ENCODE measurements at places on chromosomes 13 and 19.

GRCh38 chr13:26016189-26016588, 35.6 kb downstream of the SHISA2 start:
- DNase-seq, result no peak

- no peak for DNase-seq
Observed at GRCh38 chr13:46554951-46555350, 2.0 kb downstream of the LRCH1 start.

DNA sequence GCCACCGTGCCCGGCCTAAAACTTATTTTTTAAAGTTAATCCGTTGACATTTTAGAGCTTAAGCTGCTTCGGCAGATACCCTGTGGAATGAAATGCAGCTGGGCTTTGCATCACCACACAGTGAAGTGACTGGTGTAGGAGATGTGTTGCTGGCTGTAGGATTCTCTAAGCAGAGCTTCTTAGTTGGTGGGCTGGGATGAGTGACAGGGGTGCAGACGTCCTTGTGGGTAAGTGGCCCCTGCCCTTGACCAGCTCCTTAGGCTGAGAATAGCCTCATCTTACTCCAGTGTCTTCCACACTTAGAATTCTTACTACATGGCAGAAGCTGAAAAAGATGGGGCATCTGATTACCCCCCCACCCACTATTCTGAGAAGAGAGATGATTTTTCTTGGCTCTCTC, 11.6 kb downstream of the GATAD2A start:
- DNase-seq, result no peak

GRCh38 chr19:38924388-38924787, 6.2 kb downstream of the SARS2 start:
- no peak for DNase-seq

- no peak for DNase-seq
Observed at GRCh38 chr13:93899981-93900380, 579.5 kb downstream of the DCT start.

- DNase-seq, result no peak
Observed at GRCh38 chr13:26272621-26273020, 18.7 kb downstream of the CDK8 start.

- DNase-seq, result no peak
Observed at GRCh38 chr13:80314711-80315653, 25.9 kb downstream of the SPRY2 start.

DNA sequence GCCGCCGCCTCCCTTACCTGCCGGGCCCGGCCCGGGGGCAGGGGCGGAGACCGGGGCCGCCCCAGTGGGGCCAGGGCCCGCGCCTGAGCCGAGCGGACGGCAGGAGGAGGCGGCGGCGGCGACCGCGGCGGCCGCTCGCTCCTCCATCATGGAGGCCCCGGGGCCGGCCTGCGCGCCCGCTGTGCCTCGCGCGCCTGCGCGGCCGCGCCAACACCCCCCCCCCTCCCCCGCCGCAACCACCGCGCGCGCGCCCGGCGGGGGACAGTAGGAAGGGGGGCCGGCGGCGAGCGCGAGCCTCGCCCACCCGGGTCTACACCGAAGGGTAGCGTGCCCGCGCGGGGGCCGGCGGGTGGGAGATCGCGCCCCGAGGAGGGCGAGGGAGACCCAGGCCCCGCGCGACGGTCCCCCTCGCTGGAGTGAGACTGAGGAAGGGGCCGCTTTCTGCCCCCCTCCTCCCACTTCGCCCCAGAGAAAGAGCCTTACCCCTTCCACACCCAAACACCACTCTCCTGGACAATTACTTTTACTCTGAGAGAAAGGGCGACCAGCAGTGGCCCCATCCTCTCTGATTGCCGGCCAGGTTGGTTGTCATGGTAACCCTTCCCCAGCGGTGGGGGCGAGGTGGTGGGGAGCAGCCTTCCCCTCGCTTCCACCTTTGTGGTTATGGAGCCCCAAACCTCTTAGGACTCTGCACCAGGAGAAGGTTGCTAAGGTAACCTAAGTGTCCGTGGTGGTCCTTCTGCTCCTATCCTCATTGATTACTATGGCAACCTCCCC, at the start of gene STRN4:
TSS of gene STRN4 (minus strand) at position 170 of the 777 bp plus-strand sequence. CDS start at position 150, 20 bp downstream.
- DNase-seq, result peak; percentile 20

- no peak for DNase-seq
Observed at GRCh38 chr13:56736966-56737365, 403.8 kb upstream of the PRR20A start.

DNA sequence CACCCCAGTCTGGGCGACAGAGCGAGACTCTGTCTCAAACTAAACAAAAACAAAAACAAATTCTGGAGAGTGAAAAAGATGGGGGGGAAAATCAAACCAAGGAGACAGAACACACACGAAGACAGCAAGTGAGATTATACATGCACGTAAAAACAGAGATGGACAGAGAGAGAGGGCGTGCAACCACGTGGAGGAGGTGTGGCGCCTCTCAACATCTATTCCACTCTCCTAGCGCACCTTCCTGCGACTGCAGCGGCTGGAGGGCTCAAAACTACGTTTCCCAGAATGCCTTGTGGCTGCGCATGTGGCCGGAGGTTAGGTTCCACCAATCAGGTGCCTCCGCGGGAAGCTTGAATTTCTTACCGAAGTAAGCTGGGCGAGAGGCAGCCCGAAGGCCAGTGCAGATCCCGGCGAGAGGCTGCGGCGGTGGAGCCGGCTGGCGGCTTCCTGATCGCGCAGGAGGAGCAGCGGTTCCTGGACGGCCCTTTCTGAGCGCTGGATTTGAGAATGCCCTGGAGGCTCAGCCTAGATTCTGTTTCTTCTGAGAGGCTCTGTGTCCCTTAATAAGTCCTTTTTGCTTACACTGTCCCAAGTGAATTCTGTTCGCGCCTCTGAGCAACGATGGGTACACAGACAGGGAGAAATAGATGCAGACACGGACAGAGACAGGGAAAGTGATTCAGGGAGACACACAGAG, 13.1 kb upstream of the NANOS2 start:
- peak; percentile 54 for DNase-seq

DNA sequence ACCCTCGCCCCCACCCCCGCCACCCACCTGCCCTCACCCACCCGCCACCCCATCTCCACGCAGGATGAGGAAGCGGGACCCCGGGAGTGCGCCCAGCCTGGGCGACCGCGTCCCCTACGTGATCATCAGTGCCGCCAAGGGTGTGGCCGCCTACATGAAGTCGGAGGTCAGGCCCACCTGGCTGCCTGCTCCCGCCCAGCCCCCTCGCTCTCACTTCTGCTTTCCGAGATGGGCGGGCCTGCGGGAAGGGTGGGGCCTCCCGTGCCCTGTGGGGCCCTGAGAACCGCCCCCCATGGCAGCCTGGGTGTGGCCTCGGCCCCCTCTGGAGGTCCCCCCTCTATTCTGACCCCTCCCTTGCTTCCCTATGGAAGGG, 3.1 kb upstream of the SPIB start:
- no peak for DNase-seq

DNA sequence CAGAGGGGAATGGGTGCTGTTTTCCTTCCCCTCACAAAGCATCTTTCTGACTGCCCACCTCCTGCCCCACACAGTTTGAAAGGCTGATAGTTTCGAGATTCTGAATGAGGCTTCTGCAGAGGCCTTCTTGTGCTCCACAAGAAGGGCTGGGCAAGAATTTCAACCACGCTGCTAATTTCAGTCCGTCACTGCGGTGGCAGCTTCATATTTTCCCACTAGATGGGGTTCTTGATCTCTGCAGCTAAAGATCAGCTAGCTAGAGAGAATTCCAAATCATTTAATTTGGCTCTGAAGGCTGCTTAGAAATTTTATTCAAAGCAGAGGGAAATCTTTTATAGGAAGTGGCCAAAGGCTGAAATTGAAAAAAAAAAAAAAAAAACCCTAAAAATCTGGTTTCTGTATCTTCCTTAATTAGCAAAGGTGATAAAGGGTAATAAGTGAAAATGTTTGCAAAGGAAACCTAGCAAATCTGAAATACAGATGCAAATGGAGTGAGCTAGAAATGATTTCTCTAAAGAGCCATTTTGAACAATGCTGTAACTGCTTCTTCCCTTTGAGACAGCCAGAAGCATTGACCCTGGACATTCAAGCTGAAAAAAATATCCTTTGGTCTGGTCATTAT, 38.0 kb upstream of the C13orf42 start:
- DNase-seq, result no peak

- DNase-seq, result no peak
Observed at GRCh38 chr19:1250437-1251260, 2.3 kb downstream of the MIDN start.

- no peak for DNase-seq
Observed at GRCh38 chr13:97161582-97162231, 60.4 kb upstream of the MBNL2 start.

GRCh38 chr13:110010404-110011138, 224.2 kb upstream of the IRS2 start:
- DNase-seq, result no peak

- no peak for DNase-seq
Observed at GRCh38 chr13:44399074-44399473, 25.4 kb downstream of the SERP2 start.

Measured in stimulated activated CD8-positive, alpha-beta memory T cell treated with anti-CD3 and anti-CD28 coated beads, Interleukin-4, amount 100 ng/mL, for 1 hour (primary cell).